ENCODE measurements at places on chromosomes 16 and 17.

DNA sequence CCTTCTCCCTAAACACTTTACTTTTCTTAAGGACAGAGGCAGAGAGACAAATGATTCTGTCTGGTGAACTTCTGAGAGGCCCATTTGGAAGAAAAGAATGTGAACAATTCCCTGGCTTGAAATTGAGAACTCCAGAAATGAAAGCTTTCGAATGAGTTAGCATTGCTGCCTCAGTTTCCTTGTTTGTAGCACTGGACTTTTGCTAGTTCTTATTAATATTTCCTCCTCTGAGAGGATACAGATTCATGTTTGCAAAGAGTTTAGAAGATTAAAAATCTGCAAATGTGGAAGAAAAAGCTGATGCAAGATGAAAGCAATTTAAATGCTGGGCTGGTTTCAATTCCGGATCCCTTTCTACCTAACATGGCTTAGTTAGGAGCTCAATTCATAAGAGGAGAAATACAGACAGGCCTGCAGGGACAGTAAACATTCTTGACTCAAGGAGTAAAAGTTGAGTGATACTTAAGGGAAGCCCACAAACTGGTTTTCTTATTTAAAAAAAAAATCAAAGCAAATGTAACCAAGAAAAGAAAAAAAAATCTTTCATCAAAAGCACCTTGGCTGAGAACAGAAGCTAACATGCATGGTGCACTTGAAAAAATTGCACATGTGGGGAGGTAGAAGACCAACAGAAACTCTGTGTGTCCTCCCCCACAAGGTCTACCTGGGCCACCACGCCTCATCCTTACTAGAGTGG lies 27.1 kb downstream of the HNF1B start:
- no peak for DNase-seq

- DNase-seq = no peak
These were observed 9.0 kb downstream of the PITPNM3 start for GRCh38 chr17:6547336-6547735.

- no peak for DNase-seq
These were observed 39.0 kb downstream of the TK2 start for GRCh38 chr16:66510711-66511601.

DNA sequence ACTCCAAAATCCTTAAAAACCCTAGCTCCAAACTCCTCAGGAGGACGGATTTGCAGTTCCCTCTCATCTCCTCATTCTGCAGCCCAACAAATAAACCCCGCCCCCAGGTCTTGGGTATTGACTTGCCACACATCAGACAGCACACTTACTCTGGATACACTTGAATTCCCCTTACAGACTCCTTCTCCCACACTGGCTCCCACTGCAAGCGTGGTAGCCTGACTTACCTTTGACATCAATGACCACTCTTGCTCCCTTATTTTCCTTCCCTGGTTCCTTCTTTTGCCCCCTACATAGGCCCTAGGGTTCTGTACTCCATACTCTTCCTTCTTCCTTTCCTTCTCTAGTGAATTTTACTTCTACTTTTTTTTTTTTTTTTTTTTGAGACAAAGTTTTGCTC lies 7.5 kb downstream of the RFFL start:
- DNase-seq = no peak

DNA sequence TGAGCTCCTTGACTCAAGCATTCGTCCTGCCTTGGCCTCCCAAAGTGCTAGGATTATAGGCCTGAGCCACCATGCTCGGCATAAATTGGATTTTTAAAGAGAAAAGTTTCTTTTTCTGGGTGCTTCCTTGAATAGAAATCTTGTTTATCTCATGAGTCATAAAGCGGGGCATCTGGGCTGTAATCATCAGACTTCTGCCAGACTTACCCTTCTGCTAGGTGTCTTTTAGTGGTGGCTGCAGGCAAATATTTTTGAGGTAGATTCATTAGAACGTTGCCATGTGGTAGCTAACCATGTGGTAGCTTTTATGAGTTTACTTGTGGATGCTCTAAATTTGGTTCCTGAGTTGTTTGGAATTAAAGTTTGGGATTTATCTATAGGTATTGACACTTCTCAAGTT lies 13.4 kb downstream of the PGS1 start:
- no peak for DNase-seq

DNA sequence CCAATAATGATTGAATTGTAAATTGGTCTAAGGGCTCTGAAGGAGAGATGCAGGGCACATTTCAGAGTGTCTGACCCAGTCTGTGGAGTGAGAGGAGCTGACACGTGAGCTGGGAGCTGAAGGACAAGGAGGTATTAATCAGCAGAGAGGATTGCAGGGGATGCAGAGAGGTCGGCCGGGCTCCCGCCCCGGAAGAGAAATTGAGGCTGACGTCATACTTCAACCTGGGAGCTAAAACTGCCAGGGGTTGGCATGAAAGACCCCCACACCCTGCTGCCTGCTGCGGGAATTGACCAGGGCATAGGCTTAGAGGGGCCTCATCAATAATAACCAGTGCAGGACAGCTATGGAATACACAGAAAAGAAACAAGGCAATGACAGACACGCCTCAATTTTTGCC lies 53.6 kb upstream of the CLEC19A start:
- no peak for DNase-seq

GRCh38 chr17:50190603-50191358 lies 10.7 kb downstream of the COL1A1 start:
- DNase-seq = no peak

GRCh38 chr16:66735891-66736290 lies 15.5 kb downstream of the DYNC1LI2 start:
- no peak for DNase-seq

- DNase-seq = peak; percentile 56
These were observed 741 bp upstream of the TLCD3A start for GRCh38 chr17:731644-732066.

- peak; percentile 83 for DNase-seq
These were observed 22.7 kb downstream of the PEMT start for GRCh38 chr17:17568772-17569195.

GRCh38 chr16:75868636-75869632 lies 142.6 kb upstream of the CPHXL start:
- DNase-seq = no peak

DNA sequence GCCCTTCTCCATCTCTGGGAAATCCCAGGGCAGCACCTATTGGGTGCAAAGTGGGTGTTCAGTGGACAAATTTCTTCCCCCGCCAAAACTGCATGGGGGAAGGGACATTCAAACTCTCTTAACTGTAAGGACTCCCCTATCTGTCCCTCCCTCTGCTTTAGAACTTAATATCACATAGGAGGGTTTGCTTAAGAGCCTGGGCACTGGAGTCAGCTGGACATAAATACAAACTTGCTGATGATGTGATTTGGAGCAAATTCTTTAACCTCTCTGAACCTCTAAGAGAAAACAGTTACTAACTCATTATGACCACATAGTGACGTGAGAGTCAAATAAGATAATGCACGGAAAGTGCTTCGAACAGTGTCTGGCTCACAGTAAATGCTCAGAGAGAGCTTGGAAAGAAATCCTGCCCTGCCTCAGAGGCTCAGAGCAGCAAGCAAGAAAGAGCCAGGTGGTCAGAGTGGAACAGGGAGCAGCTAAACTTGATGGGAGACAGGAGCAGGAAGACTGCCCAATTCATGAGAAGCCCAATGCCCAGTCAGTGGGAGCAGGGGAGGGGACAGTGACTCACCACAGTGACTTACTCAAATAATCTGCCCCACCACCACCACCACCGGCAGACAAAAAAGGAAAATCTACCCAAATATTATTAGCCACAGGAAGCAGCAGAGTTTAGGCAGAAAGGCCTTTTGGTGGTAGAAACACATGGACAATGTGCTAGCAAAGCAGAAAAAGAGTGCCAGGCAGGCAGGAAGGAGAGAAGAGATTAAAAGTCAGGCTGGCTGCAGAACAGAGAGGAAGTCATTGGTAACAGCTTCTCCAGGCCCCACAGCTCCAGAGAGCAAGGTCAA lies 23.9 kb upstream of the CCL1 start:
- peak; percentile 42 for DNase-seq

DNA sequence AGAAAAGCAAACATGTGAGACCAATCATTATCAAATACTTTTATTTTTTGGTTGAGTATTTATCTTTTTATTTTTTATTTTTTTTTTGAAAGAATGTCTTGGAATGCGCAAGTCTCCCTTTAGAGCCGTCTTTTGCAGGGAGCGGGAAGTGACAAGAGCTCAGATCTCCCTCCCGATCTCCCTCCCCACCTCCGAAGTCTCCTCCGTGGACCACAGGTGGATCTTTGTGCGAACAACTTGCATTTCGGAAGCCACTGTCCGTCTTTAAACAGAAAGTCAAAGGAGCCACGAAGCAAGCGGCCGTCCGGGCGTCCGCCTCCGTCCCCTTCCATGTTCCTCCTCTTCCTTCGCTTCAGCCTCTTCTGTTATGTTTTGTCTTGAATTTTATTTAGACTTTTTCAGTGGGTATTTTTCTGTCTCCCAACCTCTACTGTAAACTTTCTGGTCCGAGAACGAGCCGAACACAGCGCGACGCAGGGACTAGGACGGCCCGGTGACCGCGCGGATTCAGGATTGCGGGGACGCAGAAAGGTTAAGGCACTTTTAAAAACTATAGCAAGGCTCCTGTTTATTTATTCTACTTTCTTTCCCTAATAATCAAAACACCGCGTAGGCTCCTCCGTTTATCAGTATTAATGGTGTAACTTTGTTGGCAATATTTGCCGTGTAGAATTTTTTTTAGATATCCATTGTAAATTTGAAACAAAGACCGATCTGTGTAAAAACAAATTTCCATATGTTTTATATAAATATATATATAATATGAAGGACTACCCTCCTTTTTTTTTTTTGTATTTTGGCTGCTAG lies 3.3 kb downstream of the FOXF1 start:
- DNase-seq = no peak

- no peak for DNase-seq
These were observed 69.5 kb downstream of the ENGASE start for GRCh38 chr17:79144133-79144532.

All from erythroblast (primary cell).